ENCODE measurements at places on chromosomes 2 and 18.

- DNase-seq: no peak
Observed at GRCh38 chr2:9658972-9659371, 28.2 kb upstream of the YWHAQ start.

DNA sequence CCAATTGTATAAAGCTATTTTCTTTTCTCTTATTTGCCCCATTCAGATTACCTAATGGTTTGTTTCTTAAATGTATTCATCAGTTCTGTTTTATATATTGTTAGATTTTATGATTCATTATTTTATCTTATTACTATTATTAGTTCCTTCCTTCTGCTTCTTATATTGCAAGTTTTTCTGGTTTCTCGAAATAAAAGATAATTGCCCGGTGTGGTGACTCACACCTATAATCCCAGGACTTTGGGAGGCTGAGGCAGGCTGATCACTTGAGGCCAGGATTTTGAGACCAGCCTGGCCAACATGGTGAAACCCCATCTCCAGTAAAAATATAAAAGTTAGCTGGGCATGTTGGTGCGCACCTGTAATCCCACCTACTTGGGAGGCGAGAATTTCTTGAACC, 37.8 kb downstream of the ANTXR1 start:
- no peak for DNase-seq

- no peak for DNase-seq
Observed at GRCh38 chr2:60554646-60555065, 1.2 kb upstream of the BCL11A start.

DNA sequence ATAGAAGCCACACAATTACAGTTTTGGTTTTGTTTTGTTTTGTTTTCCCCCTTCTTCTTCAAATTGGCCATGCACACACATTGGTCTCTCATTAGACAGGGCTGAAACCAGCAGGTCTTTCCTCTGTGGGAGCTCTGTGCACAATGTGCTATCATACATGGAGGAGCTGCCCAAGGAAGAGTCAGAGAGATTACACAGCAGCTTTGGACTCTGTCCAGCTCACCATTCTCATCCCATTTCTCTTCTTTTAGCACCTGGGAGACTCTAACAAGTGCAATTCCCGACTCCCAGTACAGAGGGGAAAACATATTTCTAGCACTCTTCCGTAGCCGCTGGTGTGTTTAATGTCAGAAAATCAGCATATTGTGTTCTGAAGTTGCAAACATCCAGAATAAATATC, 29.4 kb downstream of the POU3F3 start:
- no peak for DNase-seq

DNA sequence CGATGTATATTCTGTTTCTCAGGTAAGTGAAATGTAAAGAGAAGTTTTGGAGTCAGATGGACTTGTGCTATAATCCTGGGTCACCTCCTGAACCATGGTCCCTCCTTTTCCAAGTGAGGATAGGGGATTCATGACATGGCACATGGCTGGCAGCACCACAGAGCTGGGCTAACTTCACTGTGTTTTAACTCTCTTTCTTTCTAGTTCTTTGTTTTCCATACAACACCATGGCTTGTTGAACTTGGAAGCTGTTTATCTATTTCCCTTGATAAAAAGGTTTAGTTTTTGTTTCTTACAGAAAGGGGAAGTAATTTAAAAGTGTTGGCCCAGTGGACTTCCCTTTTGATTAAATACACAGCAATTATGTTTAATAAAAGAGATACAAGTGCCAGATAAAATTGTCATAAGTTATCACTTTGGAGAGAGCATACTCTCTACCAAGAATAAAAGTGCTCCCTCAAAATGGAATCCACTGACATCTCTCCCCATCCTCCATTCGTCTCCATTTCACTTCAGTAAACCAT, 90.4 kb downstream of the PLCL1 start:
- DNase-seq: no peak

- peak; percentile 69 for DNase-seq
Observed at GRCh38 chr2:47299555-47299954, 103.4 kb upstream of the MSH2 start.

- peak; percentile 52 for DNase-seq
Observed at GRCh38 chr2:44582363-44583008, 220.7 kb downstream of the CAMKMT start.

- no peak for DNase-seq
Observed at GRCh38 chr2:38794235-38794946, 16.4 kb downstream of the GEMIN6 start.

- DNase-seq: peak; percentile 92
Observed at GRCh38 chr2:113762377-113763118, 6.1 kb upstream of the SLC35F5 start.

DNA sequence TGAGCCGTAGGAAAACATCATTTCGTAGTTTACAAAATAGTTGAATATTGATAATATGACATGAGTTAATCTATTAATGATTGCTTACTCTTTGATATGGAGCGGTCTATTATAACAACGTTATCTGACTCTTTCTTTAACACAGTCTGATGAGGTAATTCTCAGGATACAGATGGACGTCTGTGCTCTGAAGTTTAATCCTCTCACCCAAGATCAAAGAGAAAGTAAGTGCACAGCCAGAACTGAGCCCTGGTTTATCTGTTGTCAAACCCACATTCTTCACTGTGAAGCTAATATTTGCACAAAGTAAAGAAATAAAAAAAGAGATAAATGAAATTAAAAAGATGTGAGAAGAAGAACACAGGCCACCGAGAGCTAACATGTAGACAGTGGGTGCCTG, 190.9 kb upstream of the COPS8 start:
- DNase-seq: no peak

DNA sequence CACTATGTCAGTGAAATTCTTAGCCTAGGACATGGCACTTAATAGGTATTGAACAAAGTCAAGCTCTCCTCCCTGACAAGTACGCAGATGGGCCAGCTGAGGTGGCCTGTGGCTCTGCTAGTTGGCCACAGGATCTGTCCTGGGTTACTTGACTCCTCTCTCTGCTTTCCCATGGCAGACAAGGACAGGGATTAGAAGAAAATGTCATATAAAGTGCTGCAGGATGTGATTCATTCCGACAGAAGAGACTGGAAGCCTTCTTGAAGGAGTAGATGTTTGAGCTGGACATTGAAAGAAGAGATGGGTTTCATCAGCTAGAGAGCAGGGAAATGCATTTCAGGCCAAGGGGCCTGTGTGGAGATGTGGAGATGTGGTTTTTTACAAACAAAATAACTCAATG, 46.7 kb downstream of the SMAD7 start:
- DNase-seq: no peak

GRCh38 chr2:66872986-66873754, 438.2 kb downstream of the MEIS1 start:
- peak; percentile 55 for DNase-seq

DNA sequence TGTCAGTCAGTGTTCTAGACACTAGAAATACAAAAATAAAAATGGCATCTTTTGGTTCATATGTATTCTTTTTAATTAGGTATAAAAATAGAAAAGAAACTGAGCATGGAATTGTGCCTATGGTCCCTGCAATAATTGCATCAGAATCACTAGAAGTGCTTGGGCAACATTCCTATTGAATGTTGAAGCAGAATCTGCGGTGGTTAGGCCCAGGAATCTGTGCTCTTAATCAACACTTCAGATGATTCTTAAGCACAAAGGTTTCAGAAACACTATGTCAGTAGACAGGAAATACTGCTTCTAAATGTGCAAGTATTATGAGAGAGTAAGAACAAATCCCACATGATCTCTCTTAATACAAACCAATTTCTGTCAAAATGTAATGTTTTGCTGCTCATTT, 20.3 kb upstream of the RBBP8 start:
- peak; percentile 10 for DNase-seq

DNA sequence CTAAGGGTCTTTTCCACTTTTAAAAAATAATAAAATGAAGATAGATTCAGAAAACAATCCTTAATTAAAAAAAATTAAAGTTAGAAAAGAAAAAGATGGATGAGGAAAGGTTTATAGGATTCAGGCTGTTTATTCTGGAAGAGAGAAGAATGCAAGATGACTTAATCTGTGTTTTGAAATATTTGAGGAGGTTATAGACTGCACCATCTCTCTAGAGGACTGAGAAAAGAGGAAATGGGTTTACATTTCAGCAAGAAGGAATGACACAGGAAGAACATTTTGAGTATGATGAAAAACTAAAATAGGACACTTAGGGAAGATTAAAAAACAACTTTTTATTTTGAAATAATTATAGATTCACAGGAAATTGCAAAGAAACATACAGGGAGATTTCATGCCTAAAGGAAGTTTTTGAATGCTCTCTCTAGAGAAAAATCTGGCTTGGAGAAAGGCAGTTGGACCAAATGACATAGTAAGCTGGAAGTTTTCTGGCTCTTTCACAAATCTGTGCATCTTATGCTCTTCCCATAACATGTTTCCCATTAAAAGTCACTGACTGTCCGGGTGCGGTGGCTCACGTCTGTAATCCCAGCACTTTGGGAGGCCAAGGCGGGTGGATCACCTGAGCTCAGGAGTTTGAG, 75.0 kb downstream of the CERS6 start:
- peak; percentile 87 for DNase-seq

DNA sequence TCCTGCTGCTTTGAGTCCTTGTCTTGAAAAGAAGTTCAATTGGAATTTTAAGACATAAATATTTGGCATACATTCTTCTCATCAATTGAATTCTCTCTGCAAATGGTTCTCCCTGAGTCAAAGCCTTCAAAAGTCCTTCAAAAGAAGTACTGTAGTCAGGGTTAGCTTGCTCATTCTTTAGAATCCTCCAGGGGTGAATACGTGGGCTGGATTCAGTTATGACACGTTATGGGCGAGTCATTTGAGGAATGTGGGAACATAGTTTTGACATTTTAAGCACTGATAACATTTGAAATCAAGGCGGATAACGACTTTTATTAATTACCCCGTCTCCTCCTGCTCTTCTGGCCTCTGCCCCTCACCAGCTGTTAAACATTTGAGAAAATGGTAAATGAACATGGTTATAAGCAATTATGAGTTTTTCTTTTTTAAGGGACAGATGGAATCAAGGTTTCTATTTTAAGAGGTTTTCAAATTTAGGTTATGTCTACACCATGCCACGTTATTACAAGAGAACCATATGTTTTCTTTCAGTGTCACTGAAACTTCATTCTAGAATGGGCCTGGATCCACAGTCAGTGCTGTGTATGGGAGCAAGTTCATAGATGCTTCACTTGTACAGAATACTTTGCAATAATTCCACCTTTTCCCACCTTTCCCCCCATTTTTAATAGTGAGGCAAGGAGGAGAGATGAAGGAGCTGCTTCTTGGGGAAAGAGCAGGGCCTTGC, 273.1 kb downstream of the TSN start:
- DNase-seq: no peak

- no peak for DNase-seq
Observed at GRCh38 chr2:197071213-197071612, 144.7 kb upstream of the PGAP1 start.

GRCh38 chr2:225122583-225123486, 80.6 kb upstream of the DOCK10 start:
- DNase-seq: no peak

GRCh38 chr2:86048888-86049287, 56.8 kb downstream of the POLR1A start:
- DNase-seq: no peak

DNA sequence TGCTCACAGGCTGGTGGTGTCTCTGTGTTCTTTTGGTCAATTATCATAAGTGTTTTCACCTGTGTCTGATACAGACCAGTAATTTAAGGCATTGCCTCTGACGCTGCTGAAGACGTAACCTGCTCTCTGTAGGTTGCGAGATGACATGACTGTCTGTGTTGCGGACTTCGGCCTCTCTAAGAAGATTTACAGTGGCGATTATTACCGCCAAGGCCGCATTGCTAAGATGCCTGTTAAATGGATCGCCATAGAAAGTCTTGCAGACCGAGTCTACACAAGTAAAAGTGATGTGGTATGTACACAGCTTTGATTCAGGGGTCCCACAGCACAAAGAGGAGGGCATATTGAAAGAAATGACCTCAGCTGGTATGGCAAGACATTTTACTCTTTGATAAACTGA, 33.8 kb upstream of the TMEM87B start:
- DNase-seq: no peak

DNA sequence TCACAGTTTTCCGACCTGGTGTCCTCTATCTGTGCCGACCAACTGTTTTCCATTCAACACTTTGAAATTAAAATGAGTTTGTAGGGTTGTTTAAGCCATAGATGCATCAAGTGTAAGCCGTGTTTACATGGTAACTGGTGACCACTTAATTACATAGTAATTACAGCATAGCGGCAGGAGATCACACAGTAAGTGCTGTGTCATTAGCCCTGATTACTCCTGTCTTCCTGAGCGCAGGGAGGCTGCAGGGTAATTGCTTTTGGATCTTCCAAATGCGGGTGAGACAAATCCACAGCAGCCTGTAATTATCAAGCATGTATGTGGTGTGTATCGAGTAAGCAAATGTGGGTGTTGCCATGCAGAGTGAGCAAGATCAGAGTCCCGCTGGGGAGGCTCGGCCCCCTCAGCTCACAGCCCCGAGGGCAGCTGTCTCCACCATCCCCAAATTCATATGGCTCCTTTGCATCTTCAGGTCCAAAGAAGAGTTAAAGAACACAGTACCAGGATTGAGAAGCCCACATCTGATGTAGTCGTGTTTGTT, 71.5 kb upstream of the HDAC4 start:
- DNase-seq: no peak

GRCh38 chr2:216012830-216013079, 596 bp downstream of the MREG start:
- DNase-seq: no peak

- peak; percentile 89 for DNase-seq
Observed at GRCh38 chr2:177295484-177295883, 31.0 kb upstream of the NFE2L2 start.

DNA sequence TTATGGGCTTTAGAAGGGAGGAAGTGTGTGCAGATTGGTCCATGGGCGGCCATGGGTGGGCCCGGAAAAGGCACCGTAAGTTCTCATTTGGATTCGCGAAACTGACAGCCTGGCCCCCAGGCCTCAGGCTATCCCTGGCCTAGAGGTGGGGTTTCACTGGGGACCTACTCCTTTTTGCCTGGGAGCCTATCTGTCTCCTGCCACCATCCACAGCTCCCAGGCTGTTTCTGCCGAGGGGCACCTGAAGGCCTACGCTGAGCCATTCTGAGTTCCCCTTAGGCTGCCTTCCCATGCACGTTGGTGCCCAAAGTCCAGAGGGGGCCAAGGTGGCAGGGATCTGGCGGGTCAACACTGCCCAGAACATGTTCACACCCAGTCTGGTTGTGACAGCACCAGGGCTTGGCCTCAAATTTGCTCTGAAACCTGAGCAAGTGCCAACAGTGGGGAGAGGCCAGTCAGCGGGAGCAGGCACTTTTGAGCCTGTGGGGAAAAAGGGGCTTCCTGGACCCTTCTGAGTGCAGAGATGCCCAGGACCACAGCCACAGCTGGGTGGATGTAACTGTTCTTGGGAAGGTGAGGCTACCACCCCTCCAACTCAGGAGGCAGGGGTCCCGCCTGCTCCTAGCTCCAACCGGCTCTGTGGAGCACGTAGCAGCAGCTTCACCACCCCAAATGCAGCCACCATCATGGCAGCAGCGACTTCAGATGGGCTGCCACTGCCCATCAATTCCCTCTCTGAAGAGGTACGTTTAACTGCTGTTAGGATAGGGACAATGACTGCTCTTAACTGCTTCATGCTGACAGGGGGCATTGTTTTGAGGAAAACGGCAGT, 73.6 kb upstream of the ZNF804A start:
- DNase-seq: no peak

- DNase-seq: no peak
Observed at GRCh38 chr18:52518086-52518485, 178.1 kb downstream of the DCC start.

All from fibroblast of gingiva (primary cell).